Stimulated activated CD4-positive, alpha-beta T cell treated with anti-CD3 and anti-CD28 coated beads, Interleukin-15, amount 100 ng/mL, for 1 hour (primary cell): ENCODE measurements at places on chromosomes 12 and 14.

DNA sequence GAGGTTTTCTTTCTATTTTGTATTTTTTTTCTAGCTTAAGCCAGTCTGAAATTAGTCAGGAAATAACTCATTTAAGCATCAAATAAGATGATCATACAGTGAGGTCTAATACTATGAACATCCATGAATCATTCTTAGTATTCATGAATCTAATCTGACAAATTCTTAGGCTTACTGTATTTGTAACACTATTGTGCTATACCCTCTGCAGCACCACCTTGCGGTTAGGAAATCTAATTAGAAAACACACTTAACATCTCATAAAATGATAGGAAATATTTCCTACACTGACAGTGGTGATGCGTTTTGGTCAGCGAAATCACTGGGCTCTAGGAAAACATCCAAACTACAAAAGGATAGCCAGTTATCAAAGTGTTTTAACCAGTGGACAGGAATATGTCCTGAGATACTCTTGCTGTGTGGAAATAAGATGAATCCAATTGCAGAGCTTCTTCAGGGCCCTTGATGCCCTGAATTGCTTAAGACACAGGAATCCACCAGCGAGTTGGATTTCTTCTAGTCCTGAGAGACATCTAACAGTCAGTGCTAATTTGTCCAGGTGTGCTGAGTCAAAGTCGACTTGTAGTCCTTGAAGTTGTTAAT, 109.3 kb upstream of the MYF6 start:
- no peak for DNase-seq

DNA sequence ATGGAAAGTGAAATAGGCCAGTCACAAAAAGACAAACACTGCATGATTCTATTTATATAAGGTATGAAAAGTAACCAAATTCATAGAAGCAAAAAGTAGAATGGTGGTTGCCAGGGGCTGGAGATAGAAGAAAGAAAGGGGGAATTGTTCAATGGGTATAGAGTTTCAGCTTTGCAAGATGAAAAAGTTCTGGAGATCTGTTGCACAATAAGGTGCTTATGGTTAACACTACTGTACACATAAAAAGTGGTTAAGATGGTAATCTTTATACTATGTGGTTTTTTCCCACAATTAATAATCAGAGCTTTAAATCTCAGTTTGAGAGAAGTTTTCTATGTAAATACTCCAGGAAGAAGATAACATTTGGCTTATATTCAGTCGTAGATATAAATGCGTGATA, 73.4 kb downstream of the SLC38A4 start:
- DNase-seq = no peak

DNA sequence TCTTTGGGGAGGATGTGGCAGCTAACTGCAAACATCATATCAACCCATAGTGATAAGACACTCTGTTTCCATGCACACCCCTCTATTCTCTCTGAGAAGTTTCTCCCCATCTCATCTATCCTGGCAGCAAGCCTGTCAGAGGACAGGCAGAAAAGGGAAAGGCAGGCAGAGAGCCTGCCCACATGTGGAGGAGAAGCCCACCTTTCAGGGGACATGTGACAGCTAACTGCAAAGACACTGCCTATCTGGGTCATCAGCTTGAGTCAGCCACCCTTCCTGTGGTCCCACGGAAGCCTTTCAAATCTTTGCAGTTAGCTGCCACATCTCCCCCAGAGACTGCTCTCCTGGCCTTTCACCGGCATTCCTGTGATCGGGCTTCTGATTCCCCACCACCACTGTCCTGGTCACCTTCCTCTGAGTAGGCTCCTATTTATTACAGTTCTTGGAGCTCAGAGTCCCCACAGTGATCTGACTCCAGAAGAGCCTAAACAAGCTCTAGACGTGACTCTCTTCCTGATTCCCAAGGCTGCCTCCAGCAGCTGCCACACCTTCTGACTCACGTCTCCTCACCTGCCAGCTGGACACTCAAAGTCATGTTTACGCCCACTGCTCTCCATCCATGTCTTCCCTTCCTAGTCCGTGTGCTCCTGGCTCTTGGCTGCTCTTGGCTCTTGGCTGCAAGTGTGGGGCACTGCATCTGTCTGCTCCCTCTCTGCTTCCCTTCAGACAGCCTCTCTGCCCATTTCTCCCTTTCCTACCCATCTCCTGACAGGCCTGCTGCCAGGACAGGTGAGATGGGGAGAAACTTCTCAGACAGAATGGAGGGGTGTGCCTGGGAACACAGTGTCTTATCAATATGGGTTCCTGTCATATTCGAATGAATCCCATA, 7.5 kb upstream of the KRT1 start:
- DNase-seq = no peak

- DNase-seq = no peak
Observed at GRCh38 chr12:90653040-90653439, 301.9 kb downstream of the CCER1 start.

DNA sequence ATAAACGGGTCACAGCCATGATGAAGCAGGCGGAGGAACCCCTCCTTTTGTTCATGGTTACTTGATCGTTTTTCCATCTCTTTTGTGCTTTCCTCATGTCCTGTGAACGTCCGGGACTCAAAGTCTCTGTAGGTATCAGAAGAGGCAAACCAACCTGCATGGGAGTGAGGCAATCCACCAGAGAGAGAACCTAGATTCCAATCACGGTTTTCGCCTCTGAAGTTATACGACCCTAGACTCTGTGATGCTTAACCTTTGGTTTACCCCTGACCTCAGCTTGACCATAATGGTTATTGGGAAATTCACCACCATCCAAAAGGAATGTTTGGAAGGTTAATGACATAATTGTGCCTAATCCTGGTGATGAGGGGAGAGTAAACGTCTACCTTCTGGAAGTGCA, 186.8 kb upstream of the PRICKLE1 start:
- DNase-seq = no peak

DNA sequence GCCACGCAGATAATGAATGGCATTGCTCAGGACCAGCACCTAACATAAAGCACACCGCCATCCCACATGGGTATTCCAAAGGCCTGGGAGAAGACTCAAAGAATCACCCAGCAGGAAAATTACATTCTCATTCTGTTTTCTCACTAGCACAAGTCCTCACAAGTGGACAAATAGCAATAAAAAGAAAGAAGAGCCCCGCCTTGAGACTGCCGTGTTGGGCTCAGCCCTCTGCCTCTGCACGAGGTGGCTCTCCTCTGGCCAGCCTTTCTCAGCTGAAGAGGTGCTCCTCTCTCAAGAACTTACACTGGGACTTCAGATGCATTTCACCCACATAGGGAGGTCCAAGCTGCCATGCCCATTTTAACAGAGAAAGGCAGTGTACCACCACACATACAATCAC, 207.5 kb downstream of the SPTSSA start:
- DNase-seq = no peak

DNA sequence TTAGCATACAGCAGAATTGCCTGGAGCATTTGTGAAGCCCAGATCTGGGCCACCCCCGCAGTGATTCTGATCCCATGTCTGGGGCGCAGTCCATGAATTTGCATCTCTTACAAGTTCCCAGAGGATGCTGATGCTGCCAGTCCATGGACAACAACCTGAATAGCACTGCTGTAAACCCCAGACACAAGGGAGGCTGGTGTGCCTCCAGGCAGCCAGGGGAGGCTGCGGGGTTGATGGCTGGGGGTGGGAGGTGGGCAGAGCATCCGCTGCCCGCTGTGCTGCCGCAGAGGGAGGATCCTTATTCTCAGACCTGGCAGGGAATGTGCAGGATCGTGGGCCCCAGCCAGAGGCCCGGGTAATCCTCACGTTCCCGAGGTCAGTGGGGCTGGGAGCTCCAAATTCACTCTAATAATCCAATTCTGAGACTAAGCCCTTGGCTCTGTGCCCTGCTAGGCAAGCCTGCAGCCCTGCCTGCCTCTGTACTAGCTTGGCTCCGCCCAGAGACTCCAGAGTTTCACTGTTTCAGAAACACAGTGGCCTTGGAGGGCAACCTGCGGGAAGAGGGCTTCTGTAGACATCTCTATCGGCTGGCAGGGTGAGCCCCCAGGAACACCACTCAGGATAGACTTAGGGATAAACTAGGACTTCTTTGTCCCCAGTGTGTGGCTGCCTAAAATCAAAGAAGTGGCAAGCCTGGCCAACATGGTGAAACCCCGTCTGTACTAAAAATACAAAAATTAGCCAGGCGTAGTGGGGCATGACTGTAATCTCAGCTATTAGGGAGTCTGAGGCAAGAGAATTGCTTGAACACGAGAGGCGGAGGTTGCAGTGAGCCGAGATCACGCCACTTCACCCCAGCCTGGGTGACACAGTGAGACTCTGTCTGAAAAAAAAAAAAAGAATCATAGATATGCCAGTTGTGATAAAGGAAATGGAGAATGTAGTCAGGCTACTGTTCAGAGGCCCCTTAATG, 17.8 kb upstream of the MLEC start:
- DNase-seq = no peak

GRCh38 chr14:99971941-99972747, 93.1 kb upstream of the EVL start:
- no peak for DNase-seq

DNA sequence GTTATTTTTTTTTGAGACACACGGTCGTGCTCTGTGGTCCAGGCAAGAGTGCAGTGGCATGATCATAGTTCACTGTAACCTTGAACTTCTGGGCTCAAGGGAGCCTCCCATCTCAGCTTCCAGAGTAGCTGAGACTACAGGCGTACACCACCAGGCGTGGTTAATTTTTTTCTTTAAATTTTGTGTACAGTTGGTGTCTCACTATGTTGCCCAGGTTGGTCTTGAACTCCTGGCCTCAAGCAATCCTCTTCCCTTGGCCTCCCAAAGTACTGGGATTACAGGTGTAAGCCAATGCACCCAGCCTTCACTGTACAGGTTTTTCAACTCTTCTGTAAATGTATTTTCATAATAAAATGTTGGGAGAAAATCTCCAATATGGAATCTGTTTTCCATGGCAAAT, 5.7 kb upstream of the KLC1 start:
- no peak for DNase-seq

DNA sequence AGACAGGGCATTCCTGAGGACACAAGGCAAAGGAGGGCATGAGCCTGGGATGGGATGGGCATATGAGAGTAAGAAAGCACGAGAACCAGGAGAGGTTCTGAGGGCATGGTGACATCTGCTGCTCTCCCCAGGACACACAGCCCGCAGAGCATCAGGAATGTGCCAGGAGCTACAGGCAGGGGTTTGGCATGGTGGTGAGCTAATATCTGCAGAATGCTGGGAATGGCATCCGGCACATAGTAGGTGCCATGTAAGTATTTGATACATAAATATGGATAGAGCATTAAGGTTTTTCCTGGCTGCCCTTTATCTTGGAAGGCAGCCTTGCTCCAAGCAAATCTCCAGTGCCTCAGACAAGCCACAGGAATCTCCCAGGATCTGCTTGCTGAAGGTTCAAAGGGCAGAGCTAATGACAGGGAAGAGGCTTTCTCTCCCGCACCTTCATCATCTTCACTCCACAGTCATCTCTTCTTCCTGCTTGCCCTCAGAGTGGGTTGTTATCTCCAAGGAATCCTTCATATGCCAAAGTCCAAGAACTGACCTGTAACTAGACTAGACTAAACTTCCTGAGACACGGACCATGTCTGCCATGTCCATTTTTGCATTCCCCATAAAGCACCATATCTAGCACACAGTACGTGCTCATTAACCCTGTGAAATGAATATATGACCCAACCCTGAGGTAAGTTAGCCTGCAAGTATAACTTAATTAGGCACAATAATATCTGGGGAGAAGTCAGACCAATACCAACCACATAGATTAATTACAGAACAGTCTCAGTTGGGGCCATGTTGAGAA, 62.0 kb upstream of the SCN8A start:
- DNase-seq = no peak

GRCh38 chr12:105067511-105068031, 16.7 kb downstream of the ALDH1L2 start:
- no peak for DNase-seq
